HT1080 (cell line): ENCODE measurements at places on chromosomes 5 and 9. TPM values are rescaled to one million over a fixed set of nuclear protein-coding genes. Genes with fewer than 3 reads are reported as not detected.

Gene PCDHB2
- 0.37 and 0.43 TPM in 2 replicates for total RNA-seq

GRCh38 chr5:149745-150485 lies 41.4 kb upstream of the LRRC14B start:
- peak; percentile 61 for DNase-seq

DNA sequence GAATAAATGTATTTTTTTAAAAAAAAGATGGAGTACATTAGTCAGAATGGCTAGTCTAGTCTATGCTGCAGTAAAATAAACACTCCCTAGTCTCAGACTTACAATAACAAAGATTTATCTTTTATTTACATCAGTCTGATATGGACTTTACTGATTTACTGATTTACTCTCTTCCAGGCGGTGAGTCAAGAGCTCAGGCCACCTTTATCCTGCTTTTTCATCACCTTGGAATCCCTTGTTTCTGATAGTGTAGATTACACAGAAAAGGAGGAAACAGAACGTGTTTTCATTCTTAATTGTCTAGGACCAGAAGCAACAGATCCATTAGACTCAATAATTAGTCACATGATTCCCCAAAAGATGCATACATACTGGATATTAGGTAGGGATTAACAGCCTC lies 290.1 kb upstream of the TRPC7 start:
- no peak for DNase-seq

Gene ZDHHC11B
- total RNA-seq = 0.40 TPM in 1 of 2 replicates, not detected in the other

- no peak for DNase-seq
These were observed 249.1 kb downstream of the DIRAS2 start for GRCh38 chr9:90393365-90394152.

DNA sequence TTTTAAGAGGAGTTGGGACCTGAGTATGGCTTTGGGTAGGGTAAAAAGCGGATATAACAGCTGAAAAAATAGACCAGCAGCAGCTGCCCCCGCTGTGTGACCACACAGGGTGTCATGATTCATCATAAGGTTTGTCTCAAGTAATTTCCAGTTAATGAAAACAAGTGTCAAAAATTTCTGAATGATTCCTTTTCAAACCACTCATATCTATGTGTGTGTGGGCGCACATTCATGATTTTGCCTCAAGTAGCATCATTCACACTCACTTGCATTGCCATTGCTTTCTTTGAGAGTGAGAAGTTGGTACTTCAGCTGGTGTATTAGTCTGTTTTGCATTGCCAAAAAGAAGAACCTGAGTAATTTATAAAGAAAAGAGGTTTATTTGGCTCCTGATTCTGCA lies 12.1 kb upstream of the TNFAIP8 start:
- peak; percentile 35 for DNase-seq

Gene WDR38
- total RNA-seq = not detected in 2 replicates
